ENCODE measurements at places on chromosomes 12 and 14.
A peak's percentile ranks its signal among the peaks of the same experiment; 100 is the strongest.

GRCh38 chr12:93157279-93157678 lies 220.4 kb upstream of the NUDT4 start:
- DNase-seq, result no peak

GRCh38 chr14:92924247-92924646 lies 1.3 kb downstream of the CHGA start:
- DNase-seq, result no peak

DNA sequence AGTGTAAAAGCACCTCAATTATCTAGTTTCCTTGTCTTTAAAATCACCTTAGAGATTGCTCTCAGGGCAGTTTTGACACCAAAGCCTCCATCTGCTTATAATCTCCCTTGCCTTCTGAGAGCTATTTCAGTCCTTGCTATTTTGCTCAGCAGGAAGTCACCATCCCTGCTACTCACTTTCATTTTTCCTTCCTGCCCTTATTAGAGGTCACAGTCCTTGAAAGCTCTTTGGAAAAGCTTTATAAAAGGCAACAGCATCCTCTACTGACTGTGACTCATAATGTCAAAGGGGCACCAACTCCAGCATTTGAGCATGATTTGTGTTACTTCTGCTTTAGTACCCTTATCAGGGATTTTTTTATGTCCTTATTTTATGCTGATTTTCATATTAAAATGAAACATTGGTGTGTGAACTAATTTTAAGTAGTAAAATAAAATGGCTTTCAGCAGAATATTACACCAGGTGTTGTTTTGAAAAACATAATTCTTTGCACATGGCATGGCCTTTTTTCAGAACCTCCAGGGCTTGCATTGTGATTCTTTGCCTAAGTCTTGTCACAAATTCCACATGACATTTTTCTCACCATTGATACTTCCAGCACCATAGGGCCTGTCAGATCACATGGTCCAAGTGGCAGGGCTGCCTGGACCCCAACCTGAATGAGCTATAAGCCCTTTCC lies 213.0 kb downstream of the ADAMTS20 start:
- no peak for DNase-seq

DNA sequence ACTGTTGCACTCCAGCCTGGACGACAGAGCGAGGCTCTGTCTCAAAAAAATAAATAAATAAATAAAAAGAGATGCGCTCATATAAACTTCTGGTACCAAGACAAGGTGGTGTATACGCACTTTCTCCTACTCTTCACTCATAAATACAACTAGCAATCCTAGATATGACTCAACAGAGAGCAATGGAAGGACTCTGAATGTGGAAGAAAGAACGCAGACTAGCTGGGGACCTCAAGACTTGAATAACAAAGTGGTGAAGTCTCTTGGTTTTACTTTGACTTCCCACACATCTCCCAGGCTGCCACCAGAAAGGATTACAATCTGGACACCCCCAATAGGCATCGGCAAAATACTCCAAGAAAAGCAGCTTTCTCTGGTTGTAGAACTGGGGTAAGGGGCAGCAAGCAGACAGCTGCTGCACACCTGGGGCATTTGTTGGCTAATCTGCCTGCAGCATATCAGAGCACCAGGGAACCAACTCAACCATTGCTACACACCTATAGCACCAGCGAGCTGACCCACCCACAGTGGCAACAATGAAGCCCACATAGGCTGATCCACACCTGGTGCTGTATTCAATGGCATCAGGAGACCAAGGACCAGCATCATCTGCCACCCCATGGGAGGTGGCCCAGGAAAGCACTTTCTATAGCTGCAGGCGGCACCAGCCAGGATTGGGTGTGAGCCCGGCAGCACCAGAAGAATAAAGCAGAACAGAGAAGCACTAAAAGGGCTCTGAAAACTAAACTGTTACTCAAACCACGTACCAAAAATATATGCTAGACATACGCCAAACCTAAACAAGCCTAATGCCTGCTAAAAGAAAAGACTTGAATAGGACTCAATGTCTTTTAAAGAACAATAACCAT lies 1231.7 kb upstream of the TMEM132C start:
- no peak for DNase-seq

- no peak for DNase-seq
Measured at GRCh38 chr12:52006726-52007157, at the start of gene TAMALIN. TAMALIN (plus strand) TSS chr12:52006946; CDS start chr12:52007020, 74 bp downstream.

GRCh38 chr12:46372544-46373300 lies at the start of gene SLC38A2:
SLC38A2 (minus strand) TSS chr12:46372773; CDS start chr12:46371293, 1,480 bp downstream.
- peak; percentile 96 for DNase-seq

DNA sequence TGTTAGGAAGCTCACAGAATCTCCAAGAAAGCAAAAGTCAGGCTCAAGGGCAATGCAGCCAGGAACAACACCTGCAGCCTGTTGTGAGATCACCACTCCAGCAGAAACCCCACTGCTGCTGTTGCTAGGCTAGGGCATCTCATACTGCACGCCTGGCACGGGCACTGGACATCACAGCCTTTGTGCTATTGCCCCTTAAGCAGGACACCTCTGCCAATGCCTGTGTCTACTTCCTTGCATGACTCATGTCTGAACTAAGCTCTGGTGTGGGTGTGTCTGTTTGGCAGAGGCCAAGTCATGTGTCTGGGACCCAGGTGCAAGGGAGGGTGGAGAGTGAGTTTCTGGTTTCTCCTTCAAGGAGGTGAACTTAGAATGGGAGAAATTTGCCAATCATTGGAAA lies 10.0 kb upstream of the DDX47 start:
- DNase-seq, result peak; percentile 9

- peak; percentile 12 for DNase-seq
Measured at GRCh38 chr14:43005807-43006206, 1399.1 kb downstream of the LRFN5 start.

- DNase-seq, result no peak
Measured at GRCh38 chr12:67754933-67755697, 106.6 kb downstream of the DYRK2 start.

GRCh38 chr12:80314741-80315140 lies 129.3 kb upstream of the PTPRQ start:
- no peak for DNase-seq

- no peak for DNase-seq
Measured at GRCh38 chr12:40106655-40107054, 774 bp upstream of the SLC2A13 start.

DNA sequence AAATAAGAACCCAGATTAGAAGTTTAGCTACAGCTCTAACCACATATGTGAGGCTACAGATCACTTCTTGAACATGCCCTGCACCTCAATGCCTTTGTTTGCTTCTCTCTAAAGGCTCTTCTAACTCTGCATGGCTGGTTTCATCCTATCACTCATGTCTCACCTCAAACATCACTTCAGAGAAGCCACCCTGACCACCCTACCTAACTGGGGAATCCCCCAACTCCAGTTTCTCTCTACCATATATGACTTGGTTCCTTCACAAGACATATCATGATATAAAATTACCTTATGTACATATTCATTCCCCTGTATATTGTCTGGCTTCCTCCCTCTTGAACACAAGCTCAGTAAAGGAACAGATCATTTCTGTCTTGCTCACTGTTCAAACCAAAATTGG lies 250.2 kb upstream of the GRIP1 start:
- DNase-seq, result no peak

DNA sequence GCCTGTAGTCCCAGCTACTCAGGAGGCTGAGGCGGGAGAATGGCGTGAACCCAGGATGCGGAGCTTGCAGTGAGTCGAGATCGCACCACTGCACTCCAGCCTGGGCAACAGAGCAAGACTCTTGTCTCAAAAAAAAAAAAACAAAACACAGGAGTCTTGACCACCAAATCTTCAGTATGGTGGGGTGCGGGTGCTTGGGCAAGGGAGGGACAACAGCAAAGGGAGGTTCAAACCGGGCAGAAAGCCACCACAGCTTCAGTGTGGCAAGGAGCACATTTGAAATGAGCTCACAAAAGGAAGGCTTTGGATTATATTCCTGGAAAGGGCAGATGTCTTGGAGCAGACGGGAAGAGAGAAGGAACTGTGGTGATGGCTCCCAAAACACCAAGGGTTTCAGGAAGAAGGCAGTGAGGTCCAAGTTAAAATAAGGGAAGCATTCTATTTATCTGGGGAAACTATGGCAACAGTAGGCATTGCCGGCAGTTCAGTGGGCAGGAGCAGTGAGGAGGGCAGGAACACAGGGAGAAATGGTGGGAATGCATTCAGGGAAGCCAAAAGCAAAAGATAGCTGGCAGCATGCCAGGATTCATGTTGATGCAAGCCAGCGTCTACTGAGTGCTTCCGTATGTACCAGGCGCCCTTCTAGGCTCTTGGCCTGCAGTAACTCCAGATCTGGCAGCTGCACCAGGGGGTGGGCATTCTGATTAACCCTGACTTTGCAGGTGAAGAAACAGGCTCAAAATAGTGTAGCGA lies 51.0 kb upstream of the SRSF5 start:
- DNase-seq, result peak; percentile 79

DNA sequence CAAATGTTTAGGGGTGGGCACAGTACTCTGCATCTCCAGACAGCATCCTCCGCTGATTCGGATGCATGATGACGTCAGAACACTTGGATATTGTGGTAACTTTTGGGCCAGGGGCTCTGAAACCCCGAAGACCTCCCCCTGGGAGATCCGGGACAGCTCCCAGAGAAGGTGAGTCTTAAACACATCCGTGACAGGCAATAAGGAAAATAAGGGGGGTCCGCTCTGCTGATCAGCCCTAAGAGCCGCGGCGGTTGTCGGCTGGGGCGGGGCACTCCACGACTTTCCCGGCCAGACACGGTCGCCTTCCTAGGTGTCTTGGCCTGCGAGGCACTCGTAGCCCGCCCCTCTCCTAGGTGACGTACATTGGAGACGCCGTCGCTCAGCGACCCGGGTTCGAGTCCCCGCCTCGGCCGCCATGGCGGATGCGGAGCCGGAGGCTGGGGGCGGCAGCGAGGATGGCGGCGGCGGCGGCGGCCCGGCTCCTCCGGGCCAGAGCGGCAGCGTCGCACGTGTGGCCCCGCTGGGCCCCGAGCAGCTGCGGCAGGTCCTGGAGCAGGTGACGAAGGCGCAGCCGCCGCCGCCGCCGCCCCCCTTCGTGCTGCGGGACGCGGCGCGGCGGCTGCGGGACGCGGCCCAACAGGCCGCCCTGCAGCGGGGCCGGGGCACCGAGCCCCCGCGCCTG lies at the start of gene ZNF839:
ZNF839 (plus strand) TSS at position 396 of the 682 bp plus-strand sequence; CDS start at position 416, 20 bp downstream.
- peak; percentile 88 for DNase-seq

GRCh38 chr12:117097159-117097558 lies 2.1 kb downstream of the TESC start:
- DNase-seq, result no peak

DNA sequence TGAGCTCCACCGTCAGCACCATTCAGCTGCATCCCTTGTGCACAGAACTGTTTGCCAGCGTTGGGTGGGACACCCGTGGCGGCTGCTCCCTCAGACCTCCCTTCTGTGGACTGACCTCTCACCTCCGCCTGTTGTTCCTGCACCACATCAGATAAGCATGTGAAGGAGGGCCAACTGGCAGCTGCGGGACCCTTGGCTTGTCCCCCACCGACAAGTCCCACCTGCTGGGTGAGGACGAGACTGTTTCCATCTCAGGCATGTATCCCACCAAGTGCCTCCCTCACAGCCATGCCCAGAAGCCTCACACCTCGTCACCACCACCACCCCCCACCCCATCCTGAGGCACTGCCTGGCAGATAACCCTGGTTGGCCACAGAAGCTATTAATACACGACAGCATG lies 18.6 kb upstream of the TEAD4 start:
- DNase-seq, result no peak

DNA sequence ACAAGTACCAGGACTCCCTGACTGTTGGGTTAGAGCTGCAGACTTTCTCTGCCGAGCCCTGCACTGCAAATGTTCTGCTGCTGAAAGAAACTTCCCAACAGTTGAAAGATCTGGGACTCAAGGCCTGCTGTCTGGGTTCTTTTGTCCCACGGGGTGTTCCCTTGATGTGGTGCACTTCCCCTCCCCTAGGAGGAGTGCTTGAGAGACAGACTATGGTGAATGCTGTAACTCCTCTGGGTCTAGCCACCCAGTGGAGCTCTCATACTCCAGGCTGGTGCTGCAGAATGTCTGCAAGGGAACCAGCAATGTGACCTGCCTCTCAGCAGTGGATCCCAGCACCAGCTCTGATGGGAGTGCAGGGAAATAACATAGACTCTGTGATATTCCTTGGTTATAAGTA lies 129.2 kb upstream of the SLCO1B1 start:
- DNase-seq, result no peak

GRCh38 chr12:9674226-9674590 lies 4.7 kb downstream of the CLEC2D start:
- DNase-seq, result no peak

- DNase-seq, result peak; percentile 98
Measured at GRCh38 chr14:31456841-31457664, at the start of gene DTD2. DTD2 (minus strand) TSS chr14:31457506; CDS start chr14:31457393, 113 bp downstream.

DNA sequence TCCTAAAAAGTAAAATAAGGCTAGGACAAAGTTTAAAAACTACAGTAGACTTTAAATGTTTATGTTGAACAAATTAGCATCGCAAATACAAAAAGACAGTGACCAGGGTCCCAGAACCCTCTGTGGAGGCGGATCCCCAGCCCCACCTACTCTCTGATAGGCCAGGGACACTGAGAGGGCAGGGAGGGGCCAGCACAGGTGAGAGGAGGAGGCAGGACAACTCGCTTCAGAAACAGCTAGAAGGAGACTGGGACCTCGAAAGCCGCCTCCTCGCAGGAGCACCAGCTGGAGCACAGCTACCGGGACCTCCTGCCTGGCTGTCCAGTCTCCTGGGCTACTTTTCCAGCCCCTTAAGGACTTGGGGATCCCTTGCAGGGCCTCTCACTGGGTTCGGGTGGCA lies 992 bp downstream of the DNAH10 start:
- no peak for DNase-seq

DNA sequence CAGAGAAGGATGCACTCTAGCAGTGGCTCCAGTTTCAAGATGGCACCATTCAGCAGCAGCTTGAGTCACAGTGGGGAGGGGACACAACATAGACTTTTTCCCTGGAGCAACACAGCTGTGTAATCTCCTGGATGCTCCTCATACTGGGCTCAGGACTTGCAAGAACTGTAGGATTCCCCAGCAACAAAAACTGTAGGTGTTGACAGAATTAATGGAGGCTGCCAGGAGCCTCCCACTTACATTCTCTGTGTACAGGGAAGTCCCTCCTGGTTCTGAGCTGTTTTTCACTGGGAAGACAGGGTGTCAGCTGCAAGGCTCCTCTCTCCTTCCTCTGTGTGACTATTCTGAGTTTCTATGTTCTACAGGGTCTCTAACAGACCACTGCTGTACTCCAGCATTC lies 217.9 kb downstream of the KIF21A start:
- no peak for DNase-seq

GRCh38 chr14:65038966-65039365 lies 52.3 kb downstream of the FNTB start:
- no peak for DNase-seq

DNA sequence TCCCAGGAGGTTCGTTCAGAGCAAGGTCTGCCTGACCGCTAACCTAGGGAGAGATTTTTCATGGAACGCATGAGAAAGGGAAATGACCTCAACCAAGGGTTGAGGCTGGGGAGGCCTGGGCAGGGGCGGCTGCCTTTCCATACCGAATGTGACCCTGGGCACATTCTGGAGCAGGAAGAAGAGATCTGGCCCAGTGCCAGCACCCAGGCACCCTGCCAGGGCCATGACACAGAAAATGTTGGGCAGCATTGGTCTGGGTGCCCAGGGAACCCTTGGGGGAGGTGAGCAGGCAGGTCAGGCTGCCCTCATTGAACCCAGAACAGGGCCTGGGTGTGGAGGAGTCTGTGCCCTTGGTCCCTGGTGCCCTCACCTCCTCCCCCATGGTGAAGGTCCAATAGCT lies 106.8 kb downstream of the CALM1 start:
- no peak for DNase-seq

GRCh38 chr12:5881101-5881606 lies 63.9 kb downstream of the ANO2 start:
- no peak for DNase-seq

GRCh38 chr14:73663548-73664212 lies 18.9 kb downstream of the DNAL1 start:
- DNase-seq, result no peak
